ENCODE measurements at places on chromosomes 6 and 20.

- DNase-seq = no peak
Observed at GRCh38 chr20:46946796-46947195, 52.2 kb downstream of the EYA2 start.

DNA sequence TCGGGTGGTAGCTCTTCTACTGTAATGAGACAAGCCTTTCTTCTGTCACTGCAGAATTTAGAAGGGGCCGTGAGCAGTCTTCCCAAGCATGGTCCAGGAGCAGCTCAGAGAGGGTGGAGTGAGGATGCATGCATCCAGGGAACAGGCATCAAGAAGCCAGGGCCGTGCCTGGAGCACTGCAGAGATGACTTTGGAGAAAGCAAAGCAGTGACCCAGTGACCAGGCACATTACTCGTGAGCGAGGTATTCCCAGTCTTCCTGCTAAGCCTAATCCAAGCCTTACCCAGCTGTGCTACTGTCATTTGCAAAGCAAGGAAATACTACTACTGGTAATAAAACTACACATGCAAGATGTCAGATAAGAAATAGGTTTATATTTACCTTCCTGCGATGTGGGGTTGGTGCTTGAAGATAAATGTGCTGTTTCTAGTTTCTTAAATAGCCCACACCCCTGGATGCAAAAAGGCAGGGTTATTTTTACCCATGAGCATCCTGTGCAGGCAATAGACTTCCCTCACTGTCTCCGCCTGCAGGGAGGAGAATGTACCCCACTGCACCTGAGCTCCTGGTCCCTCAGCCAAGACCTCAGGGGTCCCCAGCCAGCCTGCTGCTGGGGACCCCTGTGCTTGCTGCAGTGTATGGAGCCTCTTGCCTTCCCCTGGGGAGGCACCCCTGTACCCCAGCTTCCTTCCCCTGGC is 62.9 kb downstream of the SSR1 start:
- DNase-seq = no peak

GRCh38 chr6:96197241-96197640 is 181.5 kb downstream of the FUT9 start:
- no peak for DNase-seq

DNA sequence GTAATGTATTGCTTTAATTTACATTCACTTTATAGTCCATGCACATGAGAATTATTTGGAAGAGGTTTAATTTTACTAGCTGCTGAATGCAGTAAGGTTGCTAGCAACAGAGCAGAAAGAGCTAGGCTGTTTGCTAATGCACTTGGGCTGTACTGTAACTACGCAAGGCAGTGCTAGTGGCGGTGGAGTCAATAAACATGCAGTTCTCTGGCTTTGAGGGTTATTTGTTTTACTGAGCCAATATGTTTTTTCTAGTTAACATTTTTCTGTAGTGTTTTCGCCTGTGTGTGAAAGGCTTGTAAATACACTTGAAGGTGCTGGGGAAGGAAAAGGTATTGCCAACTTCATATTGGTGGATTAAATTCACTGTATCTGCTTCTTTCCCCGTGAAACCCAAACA is 112.8 kb downstream of the BTBD3 start:
- DNase-seq = no peak

DNA sequence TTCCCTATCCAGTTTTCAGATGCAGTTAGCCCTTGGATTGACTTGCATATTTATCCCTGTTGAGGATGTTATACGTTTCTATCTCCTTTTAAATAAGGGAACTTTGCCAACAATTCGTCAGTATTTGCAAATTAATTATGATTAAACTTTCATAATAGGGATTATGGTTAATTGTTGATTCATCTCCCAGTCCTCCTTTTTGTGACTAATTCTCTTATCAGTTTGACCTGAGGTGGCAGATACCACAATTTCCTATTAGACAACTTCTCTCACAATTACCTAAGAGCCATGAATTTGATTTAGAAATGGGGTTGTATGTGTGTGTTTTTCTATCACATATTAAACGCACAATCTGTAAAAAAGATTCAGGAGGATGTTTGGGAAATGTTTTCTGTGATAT is 172.9 kb downstream of the LAMA2 start:
- no peak for DNase-seq

DNA sequence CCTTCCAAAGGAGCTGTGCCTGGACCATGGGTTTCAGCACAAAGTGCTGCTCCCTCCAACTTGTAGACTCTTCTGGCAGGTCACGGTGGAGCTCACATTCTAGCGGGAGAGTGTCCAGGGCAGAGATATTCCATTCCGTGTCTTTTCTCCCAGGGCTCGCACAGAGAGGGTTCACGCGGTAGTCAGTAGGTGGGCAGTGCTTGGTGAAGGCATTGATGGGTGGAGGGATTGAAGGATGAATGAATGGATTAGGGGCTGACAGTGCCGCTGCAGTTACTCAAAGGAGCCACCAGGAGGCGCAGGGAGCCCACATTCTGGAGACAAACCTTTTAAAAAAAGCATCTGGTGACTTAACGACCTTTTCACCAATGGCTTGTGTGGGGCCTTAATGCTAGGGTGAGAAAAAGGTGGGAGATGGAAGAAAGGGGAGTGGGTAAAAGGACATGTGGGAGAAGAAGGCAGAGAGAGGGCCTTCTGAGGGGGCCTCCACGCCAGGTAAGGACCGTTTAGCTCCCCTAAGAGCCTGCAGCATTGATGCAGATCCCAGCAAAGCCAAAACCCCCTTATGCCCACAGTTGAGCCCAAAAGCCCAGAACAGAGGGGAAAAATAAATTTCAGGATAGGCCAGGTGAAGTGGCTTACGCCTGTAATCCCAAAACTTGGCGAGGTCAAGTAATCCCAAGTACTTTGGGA is 17.5 kb upstream of the FAM110A start:
- DNase-seq = peak; percentile 44
